ENCODE measurements at places on chromosomes 6 and 20.

DNA sequence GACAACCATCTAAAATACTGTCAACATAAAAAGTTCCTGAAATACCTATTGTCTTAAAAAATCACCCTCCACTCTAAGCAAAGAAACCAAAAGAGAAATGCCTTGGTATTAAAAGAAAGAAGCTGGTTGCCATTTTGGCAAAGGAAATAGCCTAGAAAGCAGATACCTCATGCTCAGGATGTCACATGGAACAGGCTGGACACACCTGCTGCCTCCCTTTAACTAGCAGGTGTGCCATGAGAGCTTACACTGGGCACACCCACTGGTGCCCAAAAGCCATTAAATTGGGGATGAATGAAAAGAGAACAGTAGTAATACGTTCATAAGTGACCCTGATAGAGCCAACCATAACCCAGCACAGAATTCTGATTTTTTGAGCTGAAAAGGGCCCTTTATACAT, 1.5 kb downstream of the SLC23A2 start:
- no peak for DNase-seq

- DNase-seq = no peak
Observed at GRCh38 chr6:28960846-28961500, 37.2 kb upstream of the TRIM27 start.

- peak; percentile 68 for DNase-seq
Observed at GRCh38 chr6:137811121-137811915, 55.7 kb upstream of the TNFAIP3 start.

DNA sequence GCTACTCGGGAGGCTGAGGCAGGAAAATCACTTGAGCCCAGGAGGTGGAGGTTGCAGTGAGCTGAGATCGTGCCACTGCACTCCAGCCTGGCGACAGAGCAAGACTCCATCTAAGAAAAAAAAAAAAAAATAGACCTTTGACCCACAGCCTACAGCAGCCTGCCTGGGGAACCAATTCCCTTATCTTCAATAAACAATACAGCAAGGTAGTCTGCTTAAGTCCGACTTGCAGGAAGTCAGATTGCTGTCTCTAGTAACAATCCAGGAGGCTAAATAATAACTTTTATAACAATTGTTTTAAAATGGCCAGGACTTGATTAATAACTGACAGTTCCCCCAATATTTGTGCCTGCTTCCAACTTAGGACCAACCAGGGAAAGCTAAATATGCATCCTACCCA, 13.3 kb upstream of the HLA-DRA start:
- DNase-seq = no peak

GRCh38 chr6:15499591-15499990, 163.2 kb downstream of the DTNBP1 start:
- no peak for DNase-seq

DNA sequence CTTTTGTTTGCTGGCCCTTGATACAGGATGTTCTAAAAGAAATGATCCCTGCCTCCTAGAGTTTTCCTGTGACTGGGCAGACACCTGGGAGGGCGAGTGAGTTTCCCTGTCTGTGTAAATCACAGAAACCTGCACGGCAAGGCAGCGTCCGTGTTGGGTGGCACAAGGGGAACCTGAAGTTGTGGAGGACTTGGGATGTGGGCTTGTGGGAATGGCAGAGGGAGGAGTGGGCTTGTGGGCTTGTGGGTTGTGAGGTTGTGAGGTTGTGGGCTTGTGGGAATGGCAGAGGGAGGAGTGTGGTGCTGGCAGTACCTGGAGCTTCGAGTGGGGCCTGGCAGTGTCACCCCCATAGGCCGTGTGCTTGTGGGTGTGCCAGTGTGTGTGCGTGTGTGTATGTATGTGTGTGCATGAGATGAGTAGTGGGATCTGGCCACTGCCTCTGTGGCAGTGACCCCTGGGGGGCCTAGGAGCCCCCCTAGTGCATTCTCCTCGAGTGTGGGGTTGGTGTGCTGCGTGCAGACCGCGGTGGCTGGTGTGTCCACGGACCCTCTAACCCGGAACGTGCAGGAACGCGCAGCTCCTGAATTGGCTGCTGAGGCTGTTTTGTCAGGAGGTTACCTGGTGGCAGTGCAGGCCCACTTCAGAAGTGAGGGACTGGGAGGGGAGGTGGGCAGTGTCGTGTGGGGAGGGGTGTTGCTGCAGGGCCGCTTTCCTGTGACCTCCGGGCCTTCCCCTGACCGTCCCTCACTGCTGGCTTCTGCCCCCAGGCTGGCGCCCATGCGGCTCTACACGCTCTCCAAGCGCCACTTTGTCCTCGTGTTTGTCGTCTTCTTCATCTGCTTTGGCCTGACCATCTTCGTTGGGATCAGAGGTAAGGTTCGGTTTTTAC, 13.0 kb downstream of the TMEM181 start:
- DNase-seq = no peak

DNA sequence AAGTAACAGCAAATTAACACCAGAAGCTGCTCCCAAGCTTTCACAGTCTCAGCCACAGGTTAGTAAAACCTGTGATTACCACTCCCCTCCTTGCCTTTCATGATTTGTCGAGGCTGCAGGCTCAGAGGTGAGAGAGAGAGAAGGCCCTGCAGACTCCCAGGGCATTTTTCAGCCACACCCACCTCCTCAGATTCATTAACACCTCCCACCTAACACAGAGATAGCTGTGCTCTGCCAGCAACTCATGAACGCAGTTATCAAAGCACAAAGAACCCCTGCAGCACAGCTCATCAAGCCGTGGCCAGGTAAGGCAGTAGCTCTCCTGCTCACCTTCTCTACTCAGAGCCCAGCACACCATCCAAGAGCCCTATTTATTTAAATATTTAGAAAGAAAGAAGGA, 27.1 kb downstream of the F13A1 start:
- no peak for DNase-seq

DNA sequence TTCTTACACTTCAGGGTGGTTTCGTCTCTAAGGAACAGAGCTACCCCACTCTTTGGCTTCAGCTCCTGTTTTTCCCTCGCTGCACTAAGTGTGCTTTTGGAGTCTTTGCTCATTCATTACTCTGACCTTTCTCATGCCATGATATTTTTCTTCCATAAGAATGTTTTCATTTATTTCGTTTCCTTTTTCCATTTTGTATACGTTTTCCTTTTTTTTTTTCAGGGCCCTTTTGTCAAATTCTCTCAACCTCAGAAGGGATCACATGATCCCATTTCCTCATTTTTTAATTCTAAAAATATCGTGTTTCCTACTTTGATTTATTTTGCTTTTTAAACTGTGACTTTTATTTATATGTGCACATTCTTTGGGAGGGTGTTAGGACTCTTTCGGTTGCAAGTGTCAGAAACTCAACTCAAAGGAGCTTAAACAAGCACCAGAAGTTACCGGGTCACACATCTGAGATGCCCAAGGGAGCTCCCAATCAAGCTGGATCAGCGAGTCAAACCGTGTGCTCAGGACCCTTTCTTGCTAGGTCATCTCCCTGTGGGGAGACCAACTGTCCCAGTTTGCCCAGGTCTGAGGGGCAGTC, 40.6 kb downstream of the GCNT2 start:
- DNase-seq = no peak

GRCh38 chr6:137903933-137904821, 37.1 kb downstream of the TNFAIP3 start:
- DNase-seq = no peak

GRCh38 chr20:50003253-50003656, 20.5 kb downstream of the SNAI1 start:
- no peak for DNase-seq

DNA sequence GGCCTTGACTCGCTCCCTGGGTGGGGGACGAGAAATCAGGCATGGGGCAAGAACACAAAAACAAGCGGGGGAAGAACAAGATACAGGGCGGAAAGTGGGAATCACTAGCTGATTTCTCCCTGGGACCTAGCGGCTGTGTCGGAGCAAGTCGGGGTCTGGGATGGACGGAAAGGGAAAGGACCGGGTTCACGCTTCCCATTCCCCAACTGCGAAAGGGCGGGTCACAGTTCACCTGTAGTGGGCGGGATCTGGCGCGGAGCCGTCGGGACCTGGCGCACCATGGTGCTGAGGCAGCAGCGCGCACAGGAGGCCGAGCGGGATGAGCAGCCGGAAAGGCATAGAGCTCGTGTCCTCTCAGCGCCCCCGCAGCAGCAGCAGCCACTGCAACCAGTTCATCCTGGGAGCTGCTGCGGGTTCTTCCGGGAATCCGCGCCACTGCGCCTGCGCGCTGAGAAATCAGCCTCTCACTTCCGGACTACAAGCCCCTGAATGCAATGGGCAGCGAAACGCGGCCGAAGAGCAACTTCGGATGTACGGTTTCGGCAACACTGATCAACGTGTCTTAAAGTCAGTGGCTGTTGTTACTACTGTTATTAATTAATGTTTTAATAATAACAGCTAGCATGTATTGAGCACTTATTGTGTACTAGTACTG, at the start of gene EDEM2:
EDEM2 (minus strand) TSS at position 417 of the 655 bp plus-strand sequence; CDS start at position 339, 78 bp downstream.
- DNase-seq = peak; percentile 89

DNA sequence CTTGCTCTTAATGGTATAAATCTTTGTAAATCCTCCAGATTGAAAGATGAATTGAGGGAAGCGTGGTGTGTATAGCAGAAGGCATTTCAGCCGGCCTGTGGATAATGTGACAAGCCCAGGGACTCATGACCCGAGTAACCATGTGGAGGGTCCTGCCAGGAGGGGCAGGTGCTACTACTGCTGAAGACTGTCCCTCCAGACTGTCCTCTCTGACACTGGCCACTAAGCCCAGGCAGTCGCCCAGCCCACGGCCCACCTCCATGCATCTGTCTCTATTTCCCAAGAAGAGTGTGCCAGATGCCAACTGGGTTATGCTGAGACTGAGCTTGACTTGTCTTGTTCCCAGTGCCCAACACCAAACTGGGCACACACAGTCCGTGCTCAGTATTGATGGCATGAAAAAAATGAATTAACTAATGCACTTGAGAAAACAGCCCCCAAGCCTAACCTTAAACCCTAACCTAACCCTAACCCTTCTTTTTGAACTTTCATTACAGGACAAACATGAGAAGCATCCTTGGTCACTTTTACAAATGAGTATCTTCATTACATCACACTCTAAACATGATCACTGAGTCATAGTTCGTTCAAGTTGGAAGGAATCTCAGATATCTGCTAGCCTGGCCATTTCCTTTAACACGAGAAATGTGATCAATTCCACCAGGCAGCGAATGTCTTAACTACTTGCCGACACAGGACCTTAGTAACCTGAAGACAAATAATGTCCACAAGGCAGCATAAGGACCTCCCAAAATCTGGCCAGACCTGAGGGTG, 182.2 kb upstream of the RREB1 start:
- no peak for DNase-seq

DNA sequence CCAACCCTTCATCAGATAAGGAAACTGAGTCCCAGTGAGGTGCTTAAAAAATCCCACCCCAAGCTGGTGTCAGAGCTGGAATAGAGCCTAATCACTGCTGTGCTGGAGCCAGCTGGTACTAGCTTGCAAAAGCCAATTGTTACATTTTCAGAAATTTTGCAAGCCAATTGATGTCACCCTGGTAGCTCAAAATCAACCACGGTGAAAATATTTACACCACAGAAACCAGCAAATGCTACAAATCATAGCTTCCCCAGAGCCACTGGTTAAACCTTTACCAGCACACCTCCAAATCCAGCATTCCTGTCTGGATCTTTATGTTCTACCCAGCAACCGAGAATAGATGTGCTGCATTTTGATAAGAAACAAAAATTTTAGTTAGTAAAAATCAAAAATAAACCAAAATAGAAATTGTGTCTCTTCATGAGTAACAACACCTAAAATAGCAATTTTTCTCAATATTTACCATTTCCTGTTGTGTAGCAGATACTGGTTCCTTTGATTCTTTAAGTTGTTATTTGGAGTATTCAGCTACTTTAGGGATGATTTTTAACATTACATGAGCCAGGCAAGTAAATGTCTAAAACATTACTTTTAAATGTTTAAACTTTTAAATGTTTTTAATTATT, 7.2 kb upstream of the LCA5 start:
- DNase-seq = no peak

GRCh38 chr6:91196729-91197128, 609.9 kb upstream of the MAP3K7 start:
- DNase-seq = no peak

- no peak for DNase-seq
Observed at GRCh38 chr20:49303065-49303552, 25.3 kb upstream of the ZNFX1 start.

DNA sequence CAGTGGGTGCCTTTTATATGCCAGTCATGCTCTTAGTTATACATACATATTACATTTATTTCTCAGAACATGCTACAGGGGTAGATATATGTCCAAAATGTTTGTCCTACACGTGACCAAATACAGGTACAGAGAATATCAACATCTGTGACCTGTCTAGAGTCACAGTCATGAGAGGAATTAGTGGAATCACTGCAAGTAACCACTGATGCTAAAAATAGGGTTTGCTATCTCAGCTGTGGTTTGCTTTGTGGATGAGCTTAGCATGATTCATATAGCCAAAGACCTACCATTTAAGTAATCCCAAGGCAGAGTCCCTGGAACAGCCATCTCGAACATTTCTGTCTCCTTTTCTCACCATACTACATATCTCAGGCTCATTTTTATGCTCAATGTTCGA, 32.3 kb downstream of the GSTA3 start:
- no peak for DNase-seq

DNA sequence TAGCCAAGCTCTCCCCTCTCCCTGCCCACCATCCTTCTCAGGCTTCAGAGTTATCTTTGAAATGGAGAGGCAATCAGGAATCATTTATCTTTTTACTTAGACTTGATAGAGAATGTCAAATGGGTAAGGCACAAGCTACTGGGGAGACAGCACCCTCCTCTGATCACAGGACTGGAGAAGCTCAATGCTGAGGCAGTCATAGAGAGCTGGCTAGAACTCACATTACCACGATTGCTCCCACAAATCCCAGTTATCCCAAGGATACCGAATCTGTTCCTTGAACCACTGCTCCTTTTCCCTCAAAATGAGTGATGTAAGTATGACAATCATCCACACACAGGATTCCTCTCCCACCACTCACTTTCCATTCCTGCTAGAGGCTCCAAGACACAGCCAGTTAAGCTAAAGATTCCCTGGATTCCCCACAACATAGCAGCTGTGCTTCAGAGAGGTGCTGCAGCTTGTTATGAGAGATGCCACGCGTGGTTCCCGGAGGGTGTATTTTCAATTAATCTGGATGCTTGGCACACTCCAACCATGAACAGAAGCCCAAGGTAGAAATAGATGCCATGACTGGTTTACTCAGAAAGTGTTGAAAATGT, 96.2 kb upstream of the VGLL2 start:
- DNase-seq = no peak

GRCh38 chr20:33531885-33532284, 42.0 kb downstream of the CBFA2T2 start:
- no peak for DNase-seq

DNA sequence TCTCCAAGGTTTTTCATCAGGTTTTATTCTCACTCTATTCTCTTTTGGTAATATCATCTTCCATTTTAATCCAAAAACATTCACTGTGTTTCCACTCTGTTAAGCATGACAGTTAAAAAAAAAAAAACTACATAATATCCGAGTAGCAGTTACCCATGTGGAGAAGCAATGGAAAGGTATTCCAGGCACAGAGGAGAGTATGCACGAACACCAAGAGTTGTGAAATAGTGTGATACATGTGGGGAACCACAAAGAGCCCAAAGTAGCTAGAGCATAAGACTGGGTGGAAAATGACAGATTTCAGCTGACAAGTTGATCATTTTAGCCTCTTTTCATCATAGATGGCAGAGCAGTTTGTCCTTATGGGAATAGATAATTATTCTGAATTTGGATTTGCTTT, 19.9 kb upstream of the FBXL4 start:
- DNase-seq = no peak

- no peak for DNase-seq
Observed at GRCh38 chr20:50320901-50321796, 130.5 kb downstream of the CEBPB start.

GRCh38 chr20:3997446-3997845, 17.9 kb downstream of the RNF24 start:
- no peak for DNase-seq

- DNase-seq = no peak
Observed at GRCh38 chr20:36792422-36792821, 18.9 kb upstream of the DSN1 start.

Measured in stimulated activated CD8-positive, alpha-beta memory T cell treated with anti-CD3 and anti-CD28 coated beads, Interleukin-12 subunit alpha, Interleukin-12 subunit beta, amount 100 ng/mL, for 1 hour (primary cell).